IMR-90 (cell line): ENCODE measurements at places on chromosomes 7 and 10. TPM values are rescaled to one million over a fixed set of nuclear protein-coding genes. Genes with fewer than 3 reads are reported as not detected.

- no peaks in the 10 kb centered on the region for H3K27me3 ChIP-seq
- no peak for DNase-seq
- H3K4me1 ChIP-seq, result peaks cover 26% of the 10 kb centered on the region
- peaks cover 14% of the 10 kb centered on the region for H3K36me3 ChIP-seq
These were observed 219.2 kb upstream of the KLF14 start for GRCh38 chr7:130953196-130953595.

GRCh38 chr10:130017631-130018022 is 53.6 kb upstream of the EBF3 start:
- no peak overlapping the region for H3K27ac ChIP-seq
- H3K36me3 ChIP-seq, result no peaks in the 10 kb centered on the region
- no peak for DNase-seq
- H3K4me3 ChIP-seq, result no peak overlapping the region
- peaks cover 4% of the 10 kb centered on the region; the same call in 1 of the 2 replicates for H3K4me1 ChIP-seq
- H3K27me3 ChIP-seq, result no peaks in the 10 kb centered on the region

GRCh38 chr10:100828738-100829096 is 83.3 kb downstream of the PAX2 start:
- H3K4me3 ChIP-seq, result no peak overlapping the region
- H3K4me1 ChIP-seq, result peaks cover 4% of the 10 kb centered on the region; the same call in 1 of the 2 replicates
- H3K36me3 ChIP-seq, result no peaks in the 10 kb centered on the region
- peaks cover 97% of the 10 kb centered on the region for H3K27me3 ChIP-seq

- no peak overlapping the region for H3K27ac ChIP-seq
- no peak overlapping the region for H3K4me3 ChIP-seq
- no peaks in the 10 kb centered on the region for H3K36me3 ChIP-seq
- H3K4me1 ChIP-seq, result no peaks in the 10 kb centered on the region
- 0 out of 2 replicates have a peak, but pooled peaks cover 2% of the 10 kb centered on the region for H3K27me3 ChIP-seq
These were observed 128.9 kb downstream of the SDK1 start for GRCh38 chr7:3429981-3430380.

DNA sequence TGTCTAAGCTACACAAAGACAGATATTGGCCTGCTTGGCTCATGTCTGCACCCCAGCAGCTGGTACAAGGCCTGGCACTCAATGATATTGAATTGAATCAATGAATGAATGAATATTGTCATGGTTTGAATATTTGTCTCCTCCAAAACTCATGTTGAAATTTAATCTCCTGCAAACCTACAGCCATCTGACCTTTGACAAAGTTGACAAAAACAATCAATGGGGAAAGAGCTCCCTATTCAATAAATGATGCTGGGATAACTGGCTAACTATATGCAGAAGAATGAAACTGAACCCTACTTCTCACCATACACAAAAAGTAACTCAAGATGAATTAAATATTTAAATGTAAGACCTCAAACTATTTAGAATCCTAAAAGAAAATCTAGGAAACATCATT is 144.7 kb downstream of the CYP26A1 start:
- H3K4me1 ChIP-seq, result no peaks in the 10 kb centered on the region
- peaks cover 29% of the 10 kb centered on the region for H3K27me3 ChIP-seq

DNA sequence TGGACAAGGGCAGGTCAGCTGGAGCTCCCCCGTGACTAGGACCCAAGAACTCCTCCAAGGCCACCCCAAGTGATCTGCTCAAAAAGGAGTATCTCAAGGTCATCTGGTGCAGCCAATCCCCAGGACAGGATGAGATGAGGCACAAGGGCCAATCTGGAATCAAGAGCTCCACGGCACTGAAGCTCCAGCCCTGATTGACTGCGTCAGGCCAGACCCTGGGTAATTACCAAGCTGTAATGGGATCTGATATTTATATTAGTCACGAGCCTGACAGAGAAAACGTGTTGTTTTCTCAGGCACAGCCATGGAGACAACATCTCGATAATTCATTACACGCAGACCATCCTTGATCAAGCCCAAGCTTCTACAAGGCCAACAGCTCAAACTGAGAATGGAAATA is 4.2 kb downstream of the KCNMA1 start:
- no peaks in the 10 kb centered on the region for H3K36me3 ChIP-seq
- no peak for DNase-seq
- H3K4me1 ChIP-seq, result peaks cover 9% of the 10 kb centered on the region
- H3K27ac ChIP-seq, result no peak overlapping the region
- no peak overlapping the region for H3K4me3 ChIP-seq

SFRP4 gene
- not detected in 2 replicates for total RNA-seq

PRPS1L1 gene
- total RNA-seq, result not detected in 2 replicates
